ENCODE measurements at places on chromosomes 7 and 10.

DNA sequence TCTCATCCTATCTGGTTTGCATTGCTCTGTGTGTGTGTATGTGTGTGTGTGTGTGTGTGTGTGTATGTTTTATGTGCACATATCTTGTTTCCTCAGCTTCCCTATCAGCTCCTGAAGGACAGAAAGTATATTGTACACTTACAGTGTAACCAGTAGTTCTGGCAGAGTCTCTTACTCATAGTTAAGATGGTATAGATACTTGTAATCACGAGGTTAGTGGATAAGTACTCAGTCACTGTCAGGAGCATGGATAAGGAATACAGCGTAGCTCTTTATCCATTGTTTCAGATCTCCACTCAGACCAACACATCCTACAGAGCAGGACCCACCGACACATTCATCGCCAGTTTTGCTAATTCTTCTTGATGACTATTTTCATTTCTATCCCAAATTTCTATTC, 275.0 kb downstream of the TSPAN12 start:
- no peak for DNase-seq

DNA sequence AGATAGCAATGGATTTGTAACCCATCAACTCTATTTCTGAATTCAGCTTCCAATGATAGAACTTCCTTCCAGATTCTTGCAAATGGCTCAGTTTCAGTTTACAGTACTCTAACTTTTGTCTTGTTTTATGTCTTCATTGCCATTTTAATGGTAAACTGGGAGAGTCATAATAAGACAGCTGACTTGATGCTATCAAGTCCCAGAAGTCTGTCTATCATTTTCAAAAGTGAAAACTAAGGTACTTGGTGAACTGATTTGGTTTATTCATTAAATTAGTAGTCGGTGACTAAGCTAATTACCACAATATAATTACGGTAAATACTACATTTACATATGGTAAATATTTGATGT, 25.0 kb downstream of the RTKN2 start:
- DNase-seq = no peak

GRCh38 chr7:28767356-28767755, 190.8 kb downstream of the TRIL start:
- no peak for DNase-seq

GRCh38 chr7:100539436-100540006, 518 bp downstream of the AGFG2 start:
- DNase-seq = no peak

GRCh38 chr10:70435241-70436085, 6.0 kb downstream of the NODAL start:
- DNase-seq = no peak

GRCh38 chr7:55206235-55207029, 158.7 kb upstream of the LANCL2 start:
- DNase-seq = peak; percentile 11

DNA sequence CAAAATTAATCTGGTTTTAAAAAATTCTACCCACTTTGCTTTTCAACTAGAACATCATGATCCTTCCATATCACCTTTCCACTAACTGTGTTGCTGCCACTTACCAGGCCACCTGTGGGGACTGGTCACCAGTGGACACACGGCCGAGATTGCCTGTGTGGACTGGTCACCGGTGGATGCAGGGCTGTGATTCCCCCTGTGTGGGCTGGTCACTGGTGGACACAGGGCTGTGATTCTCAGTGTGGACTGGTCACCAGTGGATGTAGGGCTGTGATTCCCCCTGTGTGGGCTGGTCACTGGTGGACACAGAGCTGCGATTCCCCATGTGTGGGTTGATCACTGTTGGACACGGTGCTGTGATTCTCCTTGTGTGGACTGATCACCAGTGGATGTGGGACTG, 27.0 kb downstream of the UPP1 start:
- no peak for DNase-seq

DNA sequence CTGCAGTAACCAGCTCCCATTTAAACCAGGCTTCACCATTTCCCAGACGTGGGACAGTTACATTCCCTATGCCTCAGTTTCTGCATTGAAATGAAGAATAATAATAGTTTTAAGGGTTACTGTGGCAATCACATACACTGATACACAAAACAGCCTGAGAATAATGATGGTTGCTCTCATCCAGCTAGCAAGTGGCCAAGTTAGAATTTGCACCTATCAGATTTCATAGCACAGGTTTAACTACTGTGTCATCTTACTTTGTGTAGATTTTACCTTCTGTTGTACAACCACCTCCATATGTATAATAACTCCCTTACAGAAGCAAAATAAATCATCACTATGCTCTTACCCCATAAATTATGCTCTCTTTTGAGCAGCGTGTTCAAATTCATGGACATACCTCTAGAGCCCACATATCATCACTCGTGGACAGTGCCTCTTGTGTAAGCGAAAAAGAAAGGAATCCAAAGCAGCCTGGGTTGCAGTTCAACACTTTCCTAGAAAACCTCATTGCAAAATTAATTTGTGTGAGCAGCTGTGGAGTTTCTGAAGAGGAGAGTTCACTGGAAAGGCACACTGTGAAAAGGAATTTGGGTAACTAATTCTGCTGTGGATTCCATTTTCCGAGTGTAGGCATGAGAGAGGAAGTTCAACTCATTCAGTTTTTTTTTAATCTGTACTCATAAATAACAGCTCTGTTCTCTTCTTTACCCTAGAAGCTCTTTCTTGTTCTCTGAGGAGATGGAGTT, 492.5 kb downstream of the ARL4A start:
- DNase-seq = no peak

DNA sequence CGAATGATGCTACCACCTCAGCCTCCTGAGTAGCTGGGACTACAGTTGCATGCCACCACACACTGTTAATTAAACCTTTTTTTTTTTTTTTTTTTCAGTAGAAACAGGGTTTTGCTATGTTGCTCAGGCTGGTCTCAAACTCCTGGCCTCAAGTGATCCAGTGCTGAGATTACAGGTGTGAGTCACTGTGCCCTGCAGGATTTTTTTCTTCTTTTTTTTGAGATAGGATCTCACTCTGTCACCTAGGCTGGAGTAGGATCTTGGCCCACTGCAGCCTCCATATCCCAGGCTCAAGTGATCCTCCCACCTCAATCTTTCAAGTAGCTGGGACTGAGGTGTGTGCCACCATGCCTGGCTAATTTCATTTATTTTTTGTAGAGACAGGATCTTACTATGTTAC, 6.4 kb downstream of the ACTA2 start:
- no peak for DNase-seq

DNA sequence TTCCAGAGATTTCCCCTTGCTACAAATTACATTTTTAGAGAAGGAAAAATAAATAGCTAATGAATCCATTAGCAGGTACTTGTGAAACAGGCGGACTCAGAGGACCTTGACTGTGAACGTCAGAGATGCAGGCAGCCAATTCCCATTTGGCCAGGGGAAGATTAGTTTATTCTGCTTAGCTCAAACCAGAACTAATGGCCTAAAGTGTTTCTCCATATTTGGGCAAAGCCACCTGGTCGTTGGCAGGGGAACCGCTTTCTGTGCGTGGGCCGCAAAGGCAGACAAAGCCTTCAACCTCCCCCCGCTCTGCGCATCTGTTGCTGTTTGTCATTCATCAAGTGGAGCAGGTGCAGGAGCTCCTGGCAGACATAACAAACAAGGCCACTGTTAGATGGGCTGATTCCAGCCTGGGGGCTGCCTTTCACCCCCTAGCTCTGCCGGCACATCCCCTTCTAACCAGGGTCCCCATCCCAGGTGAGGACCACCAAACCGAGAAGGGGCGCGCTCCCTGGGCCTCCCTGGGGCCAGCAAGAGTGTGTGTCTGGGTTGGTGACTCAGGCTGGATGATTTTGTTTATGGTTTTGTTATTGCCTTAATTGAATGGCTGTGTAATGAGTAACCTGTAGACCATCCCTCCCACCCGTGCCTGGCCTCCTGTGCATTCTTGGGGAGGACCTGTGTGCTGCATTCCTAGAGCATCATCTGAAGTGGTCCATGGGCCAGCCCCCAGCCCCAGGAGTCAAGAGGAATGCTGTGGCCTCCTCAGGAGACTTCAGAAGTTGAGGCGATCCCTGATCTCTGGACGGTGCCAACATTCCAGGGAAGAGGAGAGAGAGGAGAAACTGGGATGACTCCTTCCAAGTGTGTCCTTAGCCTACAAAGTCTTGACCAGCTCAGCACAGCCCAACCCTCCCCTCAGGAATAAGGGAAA, 14.5 kb upstream of the CPA1 start:
- peak; percentile 43 for DNase-seq

DNA sequence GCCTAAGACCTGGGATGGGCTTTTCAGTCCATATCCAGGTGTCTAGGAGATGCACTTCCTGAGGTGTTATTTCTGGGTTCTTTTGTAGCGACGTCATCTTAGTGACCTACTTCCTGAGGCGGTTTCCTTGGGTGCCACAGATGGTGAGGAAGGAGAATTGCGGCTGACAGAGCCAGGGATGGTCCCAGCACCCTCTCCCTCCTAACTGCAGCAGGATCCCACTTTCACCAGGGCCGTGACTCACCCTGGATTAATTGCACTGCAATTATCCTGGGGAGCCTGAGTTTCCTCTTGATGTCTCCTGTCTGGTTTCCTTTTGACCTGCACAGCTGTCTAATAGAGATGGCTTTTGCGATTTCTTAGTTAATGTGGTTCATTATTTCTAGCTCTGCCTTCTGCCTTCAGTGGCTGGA, 271.7 kb downstream of the TCF7L2 start:
- DNase-seq = peak; percentile 22

- DNase-seq = no peak
Measured at GRCh38 chr10:101164020-101164419, 32.9 kb downstream of the TLX1 start.

GRCh38 chr7:7696458-7697119, 21.8 kb downstream of the RPA3 start:
- peak; percentile 58 for DNase-seq

- no peak for DNase-seq
Measured at GRCh38 chr7:101238226-101239182, 902 bp upstream of the CLDN15 start.
